SIG-M5 (cell line): ENCODE measurements at places on chromosomes 5 and 9.

DNA sequence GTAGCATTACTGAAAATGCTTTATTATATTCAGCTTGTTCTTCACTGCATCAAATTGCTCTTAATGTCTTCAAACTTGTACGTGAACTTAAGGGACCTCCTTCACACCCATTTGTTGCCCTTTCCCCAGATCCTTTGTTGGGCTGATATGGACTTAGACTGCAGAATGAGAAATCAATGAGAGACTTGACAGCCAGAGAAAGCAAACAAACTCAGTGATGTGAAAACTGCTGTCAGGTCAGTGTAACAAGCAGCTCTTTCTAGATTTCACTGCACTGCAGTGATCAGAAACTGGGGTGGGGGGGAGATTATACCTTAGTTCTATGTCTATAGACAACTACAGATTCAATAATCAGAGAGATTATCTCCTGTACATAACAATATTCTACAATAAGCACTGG lies 491.0 kb upstream of the DAP start:
- no peak for DNase-seq

DNA sequence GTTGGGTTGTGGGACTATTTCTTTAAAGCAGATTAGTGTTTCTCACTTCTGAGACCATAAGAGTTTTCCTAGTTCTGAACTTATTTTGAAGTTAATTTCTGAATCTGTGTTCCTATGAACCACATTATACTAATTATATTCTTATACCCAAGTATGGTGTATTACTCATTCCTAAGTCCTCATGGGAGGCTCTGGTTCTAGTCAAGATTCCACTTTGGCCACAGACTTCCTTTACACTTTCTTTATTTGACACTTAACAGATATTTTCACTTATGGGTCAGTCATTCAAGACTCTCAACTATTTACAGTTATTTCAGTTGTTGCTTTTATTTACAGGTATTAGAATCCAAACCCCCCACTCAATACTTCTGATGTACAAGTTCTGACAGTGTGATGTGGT lies 937.2 kb upstream of the TYRP1 start:
- no peak for DNase-seq

DNA sequence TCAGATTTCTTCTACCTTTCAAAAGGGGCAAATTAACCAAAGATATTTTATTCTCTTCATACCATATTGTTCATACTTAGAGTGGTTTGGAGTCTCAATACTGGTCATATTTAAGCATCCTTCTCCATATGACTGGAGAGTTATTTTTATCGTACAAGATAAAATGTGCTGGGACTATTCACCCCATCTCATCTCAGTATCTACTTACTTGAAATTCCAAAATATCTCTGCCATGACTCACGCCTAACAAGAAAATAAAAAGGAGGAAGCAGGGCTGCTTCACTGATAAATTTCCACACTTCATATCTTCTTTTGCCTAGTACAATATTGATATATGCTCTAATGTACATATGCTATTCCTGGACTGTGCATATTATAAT lies 277.9 kb upstream of the CDH9 start:
- DNase-seq, result no peak

- no peak for DNase-seq
These were observed 291.9 kb downstream of the ARL15 start for GRCh38 chr5:54018438-54018837.

GRCh38 chr5:42302186-42302585 lies 121.1 kb upstream of the GHR start:
- no peak for DNase-seq

DNA sequence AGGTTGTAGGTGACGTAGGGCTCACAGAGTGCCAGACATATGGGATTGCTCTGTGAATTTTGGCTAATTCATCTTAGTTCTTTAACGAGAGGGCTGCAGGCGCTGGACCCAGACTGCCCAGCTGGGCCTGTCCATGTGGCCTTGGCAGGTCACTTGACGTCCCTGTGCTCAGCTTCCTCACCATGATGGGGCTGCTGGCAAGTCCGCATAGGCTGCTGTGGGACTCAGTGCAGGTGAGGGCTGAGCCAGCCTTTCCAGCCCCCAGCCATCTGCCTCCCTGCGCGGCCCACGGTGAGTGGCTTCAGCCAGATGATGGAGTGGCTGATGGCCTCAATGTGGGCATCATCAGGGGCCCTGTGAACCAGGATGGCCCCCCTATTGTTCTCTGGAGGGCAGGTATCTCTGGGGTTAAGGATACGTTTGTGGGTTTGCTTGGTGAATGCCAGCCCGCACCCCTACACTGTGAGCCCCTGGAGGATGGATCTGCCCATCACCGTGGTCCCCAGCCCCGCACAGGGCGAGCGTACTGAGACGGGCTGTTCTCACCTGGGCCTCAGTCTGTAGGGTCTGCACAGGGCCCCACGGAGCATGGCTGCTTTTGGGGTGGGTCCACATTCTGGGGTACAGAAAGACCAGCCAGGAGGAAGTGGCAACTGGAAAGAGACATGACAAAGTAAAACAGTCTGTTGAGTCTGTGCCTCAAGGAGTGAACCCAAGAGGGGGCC lies 3.7 kb downstream of the CARD19 start:
- DNase-seq, result no peak

DNA sequence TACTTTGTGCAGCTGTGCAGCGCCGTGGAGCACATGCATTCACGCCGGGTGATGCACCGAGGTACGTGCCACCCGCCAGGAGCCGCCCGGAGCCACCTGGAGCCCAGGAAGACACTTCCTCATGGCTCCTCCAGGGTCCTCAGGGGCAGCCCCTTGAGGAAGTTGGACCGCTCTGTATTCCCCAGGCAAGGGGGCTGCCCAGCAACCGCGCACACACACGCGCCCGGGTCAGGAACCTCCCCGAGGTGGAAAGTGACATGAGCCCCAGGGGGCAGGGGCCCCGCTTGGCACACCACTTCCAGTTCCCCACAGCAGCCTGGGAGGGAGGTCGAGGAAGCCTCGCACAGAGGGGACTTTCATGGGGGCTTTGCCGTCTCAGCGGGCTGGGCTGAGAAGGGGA lies 68.6 kb downstream of the NEK6 start:
- DNase-seq, result no peak

GRCh38 chr9:134565316-134565915 lies 76.2 kb upstream of the COL5A1 start:
- no peak for DNase-seq

DNA sequence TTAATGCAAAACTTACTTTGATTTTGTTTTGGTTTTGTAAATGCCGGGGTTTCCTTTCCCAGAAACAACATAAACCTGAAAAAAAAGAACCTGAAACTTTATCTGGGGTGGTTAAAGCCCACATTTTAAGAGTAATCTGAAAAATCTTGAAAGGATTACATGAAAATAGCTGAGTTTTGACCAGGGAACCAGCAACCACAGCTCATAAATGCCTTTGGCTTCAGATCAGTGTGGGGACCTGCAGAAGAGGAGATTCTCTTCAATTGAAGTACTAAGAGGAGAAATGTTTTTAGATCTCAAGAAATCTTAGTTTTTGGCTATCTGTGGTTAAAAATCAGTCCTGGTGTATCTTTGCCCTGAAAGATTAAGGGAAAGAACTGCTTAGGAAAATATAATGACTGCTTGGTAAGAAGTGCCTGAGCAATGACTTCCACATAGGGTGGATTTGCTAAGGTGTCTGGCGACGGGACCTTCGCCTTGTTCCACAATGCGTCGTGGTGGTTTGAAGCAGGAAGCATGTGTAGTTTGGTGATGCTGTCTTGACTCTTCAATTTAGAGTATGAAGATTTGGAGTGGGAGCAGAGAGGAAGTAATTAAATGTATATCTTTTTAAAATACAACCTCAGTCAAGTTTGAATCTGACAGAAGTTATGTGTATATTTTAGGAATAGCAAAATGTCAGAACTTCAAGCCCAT lies 186.5 kb downstream of the MAN2A1 start:
- DNase-seq, result no peak

DNA sequence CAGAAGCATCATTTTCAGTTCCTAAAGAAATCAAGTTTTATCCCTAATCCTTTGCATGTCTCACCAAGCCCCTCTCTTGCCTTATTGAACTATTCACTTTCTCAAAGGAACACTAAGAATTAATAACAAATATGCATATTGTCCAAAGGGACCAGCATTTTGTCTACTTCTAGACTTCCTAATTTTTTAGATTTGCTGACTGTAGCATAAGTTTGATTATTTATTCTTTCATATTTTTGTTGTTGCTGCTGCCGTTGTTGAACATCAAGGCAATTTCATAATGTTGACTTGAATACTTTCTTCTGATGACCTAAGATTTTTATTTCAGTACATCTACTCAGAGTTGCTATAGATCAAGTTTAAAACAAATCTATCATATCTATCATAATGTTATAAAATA lies 111.2 kb upstream of the HAPLN1 start:
- no peak for DNase-seq

GRCh38 chr5:78487846-78488245 lies 127.4 kb downstream of the SCAMP1 start:
- DNase-seq, result no peak

DNA sequence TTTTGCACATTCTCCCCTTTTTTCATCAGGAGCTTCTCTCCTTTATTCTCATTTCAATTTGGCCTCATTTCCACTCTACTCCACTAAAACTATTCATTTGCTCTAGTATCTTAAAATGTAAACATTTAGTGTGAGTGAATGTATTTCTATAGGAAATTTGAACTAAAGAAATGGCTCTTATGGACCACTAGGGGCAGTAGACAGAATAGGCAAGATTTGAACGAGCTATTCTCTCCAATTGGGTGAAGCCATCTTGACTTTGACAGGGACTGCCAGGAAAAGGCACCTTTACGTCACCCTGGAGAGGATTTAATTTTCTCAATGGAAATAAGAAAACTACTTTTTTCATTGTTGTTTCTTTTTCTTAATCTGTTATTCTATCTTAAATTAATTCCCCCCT lies 666.3 kb downstream of the DNAH5 start:
- no peak for DNase-seq

DNA sequence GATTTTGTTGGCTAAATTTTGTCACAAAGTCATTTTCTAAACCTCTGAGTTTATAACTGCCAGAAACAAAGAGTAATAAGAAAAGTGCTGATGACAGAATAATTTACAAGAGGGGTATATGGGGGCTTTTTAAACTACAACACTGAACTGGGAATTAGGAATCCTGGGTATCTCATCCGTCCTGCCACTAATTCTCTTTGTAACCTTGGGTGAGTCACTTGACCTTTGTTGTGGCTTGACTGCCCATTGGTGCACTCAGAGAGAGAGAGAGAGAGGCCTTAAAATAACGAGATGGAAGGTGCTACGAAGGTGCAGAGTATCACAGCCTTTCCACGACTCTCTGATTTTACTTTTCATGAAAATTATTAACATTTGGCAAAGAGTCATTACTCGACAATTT lies 130.3 kb upstream of the CNTLN start:
- DNase-seq, result no peak
